ENCODE measurements at places on chromosomes 5 and 9. TPM values are rescaled to one million over a fixed set of nuclear protein-coding genes. Genes with fewer than 3 reads are reported as not detected.

Gene TMOD1
- 1.2 TPM for total RNA-seq

Gene ZNF366
- 2.9 TPM for total RNA-seq

- DNase-seq = no peak
These were observed 49.6 kb upstream of the RAPGEF6 start for GRCh38 chr5:131684595-131684994.

DNA sequence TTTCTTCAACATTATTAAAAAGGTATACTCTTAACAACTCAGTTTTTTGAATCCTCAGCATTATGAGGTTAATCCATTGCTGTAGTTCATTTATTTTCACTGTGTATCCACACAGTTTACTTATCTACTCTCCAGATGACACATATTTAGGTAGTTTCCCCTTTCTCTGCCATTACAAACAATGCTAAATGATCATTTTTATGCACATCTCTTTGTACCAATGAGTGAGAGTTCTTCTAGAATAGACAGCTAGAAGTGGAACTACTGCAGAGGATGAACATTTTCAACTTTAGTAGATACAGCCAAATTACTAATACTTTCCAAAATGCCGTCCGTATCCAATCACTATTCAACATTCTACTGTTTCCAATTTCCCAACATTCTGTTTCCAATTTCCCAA lies 11.5 kb downstream of the AFF4 start:
- no peak for DNase-seq

Gene OBP2B
- not detected for total RNA-seq

DNA sequence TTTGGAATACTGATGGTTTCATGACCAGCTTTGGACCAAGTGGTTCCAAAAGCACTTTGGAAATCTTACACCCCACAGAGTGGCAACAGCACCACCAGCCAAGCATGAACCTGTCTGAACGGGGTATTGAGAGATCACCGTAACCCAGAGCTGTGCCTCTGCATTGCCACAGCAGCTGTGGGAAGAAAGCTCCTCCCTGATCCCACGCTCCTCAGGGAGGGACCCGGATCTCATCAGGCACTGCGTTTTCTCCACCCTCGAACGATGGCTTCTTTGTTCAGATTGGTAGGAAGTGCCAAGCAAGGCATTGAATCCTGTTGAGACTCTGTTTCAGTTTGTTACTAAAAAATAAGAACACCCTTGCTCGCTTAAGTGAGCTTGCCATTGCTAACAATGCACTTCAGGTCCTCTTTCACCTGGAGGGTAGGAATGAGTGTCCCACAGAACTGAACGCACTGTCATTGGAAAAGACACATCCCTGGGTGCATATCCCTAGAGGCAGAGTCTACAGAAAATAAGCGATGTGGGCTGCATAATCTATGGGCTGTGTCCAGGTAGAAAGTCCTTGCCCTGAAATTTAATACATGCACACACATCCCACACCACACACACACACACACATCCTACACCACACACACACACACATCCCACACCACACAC lies 118.0 kb upstream of the ICE1 start:
- DNase-seq = no peak
